ENCODE measurements at places on chromosomes 12 and 14.

- no peak for DNase-seq
Observed at GRCh38 chr12:58452546-58452945, 467.8 kb downstream of the LRIG3 start.

GRCh38 chr12:87329076-87329863, 699.9 kb downstream of the C12orf50 start:
- DNase-seq: no peak

GRCh38 chr14:24382064-24382371, 14.0 kb downstream of the NFATC4 start:
- DNase-seq: no peak

GRCh38 chr12:133129368-133130037, 571 bp downstream of the ZNF891 start:
- no peak for DNase-seq

- no peak for DNase-seq
Observed at GRCh38 chr12:110941391-110941790, 21.0 kb upstream of the MYL2 start.

GRCh38 chr12:46548605-46549071, 176.1 kb upstream of the SLC38A2 start:
- DNase-seq: no peak

DNA sequence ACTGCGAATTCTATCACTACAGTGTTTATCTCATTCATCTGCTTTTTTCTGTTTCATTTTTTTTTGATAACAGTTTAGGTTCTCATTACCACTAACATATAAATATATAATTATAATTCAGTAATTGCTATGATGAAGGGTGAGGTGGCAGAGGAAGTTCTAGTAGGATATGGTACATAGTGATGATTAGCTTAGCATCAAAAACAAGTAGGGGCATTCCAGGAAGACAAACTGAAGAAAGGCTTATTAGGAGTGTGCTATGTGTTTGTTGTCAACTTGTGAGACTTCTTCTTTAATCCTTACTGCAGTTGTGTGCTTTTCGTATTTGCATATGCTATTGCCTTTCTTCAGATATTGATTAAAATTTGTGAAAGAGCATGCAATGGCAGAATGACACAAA, 20.6 kb downstream of the FUT8 start:
- no peak for DNase-seq
